ENCODE measurements at places on chromosomes 4 and X.

DNA sequence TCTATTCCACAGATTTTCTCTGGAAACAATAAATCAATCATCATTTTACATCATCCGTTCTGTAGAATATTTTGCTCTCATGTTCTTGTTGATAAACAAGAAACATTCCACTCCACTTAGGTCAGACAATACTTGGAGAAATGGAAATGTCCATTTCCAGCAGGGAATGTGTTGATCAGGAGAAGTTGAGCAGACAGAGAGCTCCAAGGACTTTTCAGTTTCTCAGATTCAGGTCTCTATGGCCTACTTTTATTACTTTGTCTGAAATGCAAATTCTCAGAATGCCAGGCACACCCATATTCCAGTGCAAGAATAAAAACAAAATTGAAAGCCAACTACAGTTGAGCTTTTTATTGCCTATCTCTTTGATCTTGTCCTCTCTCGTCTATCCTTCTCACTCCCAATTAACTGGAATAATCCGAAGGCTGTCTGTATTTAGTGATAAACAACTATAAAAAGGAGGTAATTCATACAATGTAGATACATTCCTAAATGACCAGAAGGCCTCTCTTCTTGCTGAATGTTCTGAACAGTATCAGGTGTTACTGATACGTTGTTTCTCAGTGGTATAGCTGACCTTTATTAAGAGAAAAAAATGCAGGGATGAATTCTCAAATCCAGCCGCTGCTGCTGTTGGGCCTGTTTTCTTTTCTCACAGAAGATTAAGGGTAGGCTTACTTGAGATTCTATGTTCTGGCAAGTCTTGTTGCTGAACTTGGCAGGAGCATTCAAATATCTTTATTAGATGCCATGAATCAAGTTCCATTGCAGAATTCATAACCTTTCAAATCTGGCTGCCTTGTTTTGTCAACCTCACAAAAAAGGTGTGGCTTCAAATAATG lies 72.1 kb downstream of the HPGD start:
- no peak for DNase-seq

- no peak for DNase-seq
These were observed 39.7 kb downstream of the CLDN2 start for GRCh38 chrX:106959901-106960300.

GRCh38 chr4:4668355-4669210 lies 126.7 kb upstream of the STX18 start:
- no peak for DNase-seq

- DNase-seq, result no peak
These were observed 132.7 kb upstream of the TTC29 start for GRCh38 chr4:147078362-147078761.

- no peak for DNase-seq
These were observed 73.3 kb downstream of the PRPS1 start for GRCh38 chrX:107701493-107702121.

DNA sequence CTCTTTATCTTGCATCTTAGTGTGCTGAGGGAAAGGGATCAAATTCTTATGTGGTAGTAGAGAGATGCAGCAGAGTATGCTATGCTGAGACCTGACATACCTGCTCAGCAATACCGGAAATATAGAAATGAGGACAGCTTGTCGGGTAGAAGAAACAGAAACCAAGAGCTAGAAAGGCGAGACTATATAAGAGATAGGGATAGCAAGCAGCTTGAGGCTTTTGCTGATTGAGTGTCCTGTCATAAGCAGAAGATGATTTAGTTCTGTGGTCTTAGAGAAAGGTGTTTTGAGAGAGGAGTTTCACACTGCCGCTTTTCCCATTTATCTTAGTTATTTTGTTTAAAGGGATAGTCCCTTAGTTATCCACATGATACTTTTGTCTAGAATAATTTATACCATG lies 31.7 kb downstream of the USP9X start:
- no peak for DNase-seq

DNA sequence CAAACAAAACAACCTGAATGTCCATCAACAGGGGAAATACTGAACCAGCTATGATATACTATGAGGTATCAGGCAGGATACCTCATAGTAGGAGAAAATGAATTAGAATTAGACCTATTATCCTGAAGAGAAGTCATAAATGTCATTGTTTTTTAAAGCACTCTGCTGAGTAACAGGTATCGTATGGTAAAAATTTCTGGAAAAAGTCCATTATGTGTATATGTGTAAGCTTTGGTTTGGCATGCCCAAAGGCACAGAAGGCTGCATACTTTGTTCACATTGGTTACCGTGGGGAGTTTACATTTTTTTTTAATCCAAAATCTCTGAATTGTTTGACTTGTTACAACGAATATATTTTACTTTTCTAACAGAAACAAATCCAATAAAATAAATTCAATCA lies 70.5 kb downstream of the RPS3A start:
- DNase-seq, result no peak

- no peak for DNase-seq
These were observed 199.0 kb downstream of the BANK1 start for GRCh38 chr4:101989551-101989950.

DNA sequence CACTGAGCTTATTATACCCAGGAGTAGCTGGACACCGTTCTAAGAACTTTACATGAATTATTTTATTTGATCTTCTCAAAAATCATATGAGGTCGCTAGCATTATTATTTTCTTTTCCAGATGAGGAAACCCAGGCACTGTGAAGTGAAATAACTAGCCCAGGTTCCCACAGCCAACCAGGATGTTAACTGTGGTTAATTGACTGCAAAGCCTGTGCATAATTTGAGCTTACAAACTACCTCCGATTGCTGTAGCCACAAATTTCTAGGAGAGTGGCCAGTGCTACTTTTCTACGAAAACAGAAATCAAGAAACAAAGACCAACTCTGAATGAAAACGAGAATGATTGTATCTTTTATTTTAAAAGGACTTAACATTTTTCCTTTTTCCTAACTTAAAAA lies 27.2 kb downstream of the SPRY1 start:
- DNase-seq, result no peak

DNA sequence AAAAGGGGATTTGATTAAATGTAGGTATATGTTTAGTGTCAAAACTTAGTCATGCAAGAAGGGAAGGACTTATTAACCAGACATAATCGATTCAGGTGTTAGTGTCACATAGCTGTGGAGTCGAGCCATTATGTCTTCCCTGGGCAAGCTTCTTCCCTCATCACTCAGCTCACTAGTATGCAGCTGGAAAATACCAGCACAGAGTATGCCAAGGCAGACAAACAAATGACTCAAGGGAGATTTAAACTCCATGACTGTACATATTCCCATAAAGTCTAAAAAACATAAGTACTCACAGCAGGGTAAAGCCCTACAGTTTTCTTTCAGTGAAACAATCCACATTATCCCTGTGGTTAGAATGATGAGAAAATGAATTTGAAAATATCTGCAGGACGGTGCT lies 304.5 kb downstream of the CBLL2 start:
- no peak for DNase-seq

DNA sequence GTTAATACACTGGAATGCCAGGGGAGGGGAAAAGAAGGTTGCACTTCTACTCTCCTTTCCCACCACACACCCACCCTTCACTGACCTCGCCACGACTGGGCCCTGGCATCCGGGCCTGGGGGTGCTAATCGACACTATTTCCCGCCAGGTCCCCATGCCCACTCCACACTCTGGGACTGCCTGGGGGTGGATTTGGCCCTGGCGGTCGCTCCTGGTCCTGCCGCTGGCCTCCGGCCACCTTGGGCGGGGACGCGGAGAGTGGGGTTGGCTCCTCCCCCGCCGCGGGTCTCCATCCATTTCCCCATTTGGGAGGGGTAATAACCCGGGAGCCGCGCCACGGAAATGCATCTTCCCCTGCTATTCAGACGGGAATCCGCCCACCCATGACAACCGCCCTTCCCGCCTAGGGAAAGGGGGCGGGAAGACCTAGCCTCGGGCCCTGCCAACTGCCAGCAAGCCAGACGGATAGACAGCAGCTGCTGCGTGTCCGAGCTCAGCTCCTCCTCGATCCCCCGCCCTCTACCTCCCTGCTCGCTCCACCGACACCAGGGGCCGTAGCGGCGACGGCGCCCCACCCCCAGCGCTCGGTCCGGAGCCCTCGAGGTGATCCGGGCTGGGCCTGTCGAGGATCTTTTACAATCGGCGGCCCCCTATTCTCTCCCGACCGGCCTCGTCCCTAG lies 78.1 kb downstream of the RLIM start:
- no peak for DNase-seq

GRCh38 chr4:151565583-151565982 lies 156.6 kb downstream of the FHIP1A start:
- no peak for DNase-seq

DNA sequence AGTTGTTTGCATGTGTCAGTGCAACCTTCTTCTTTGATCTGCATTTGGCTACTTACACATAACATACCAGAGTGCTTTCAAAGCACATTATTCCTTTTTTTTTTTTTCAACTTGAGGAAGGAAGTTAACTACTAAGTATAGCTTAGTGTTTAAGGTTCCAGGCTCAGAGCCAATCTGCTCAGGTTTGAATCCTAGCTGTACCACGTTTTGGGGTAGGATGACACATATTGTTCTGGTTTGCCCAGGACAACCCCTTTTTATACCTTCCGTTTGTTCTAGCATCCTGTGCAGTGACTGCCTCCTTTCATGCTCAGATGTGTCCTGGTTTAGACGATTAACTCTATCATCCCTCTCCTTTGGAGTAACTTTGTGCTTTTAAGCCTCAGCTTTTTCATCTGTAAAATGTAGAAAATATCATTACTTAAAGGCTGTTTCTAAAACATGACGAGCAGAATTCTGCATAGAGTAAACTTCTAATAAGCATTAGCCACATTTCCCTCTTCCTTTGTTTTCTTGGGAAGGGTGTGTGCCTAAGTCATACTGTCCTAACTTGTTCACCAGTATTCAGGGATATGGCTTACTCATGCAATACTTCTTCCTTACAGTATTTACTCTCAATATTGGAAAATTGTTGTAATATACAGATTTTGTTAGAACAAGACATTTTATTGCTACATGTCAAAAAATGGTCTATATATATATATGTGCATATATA lies 281.3 kb downstream of the C4orf33 start:
- DNase-seq, result no peak

DNA sequence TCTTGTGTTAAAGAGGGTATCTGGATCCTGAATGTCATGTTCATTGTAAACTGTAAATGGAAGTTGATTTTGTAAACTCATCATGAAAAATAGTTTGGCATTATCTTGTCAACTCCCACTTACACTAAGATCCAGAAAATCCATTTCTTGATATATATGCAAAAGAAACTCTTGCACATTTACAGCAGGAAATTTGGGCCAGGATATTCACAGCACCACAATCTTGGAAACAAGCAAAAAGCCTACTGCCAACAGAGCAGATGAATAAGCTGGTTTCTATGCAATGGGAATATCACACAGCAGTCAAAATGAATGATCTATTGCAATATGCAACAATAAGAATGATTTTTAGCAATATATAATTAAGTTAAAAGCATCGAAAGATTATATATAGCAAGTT lies 8.6 kb downstream of the GABRA4 start:
- DNase-seq, result no peak

GRCh38 chr4:2332976-2333319 lies 71.0 kb upstream of the MXD4 start:
- no peak for DNase-seq

DNA sequence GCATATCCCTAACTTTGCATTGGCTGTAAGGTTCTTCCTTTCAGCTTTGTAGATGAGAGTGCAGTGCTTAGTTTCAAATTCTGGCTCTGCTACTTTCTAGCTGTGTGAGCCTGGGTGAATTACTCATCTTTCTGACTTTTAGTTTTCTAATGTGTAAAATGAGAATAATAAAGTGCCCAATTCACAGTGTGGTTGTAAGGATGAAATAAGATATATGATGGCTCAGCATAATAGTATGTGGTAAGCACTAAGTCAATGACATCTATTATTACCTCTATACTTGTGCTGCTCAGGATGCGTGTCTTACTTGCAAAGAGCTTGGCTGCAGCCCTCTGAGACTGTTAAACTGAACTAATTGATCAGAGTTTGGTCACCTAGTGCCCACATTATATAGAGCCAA lies 30.6 kb upstream of the ETNPPL start:
- no peak for DNase-seq

DNA sequence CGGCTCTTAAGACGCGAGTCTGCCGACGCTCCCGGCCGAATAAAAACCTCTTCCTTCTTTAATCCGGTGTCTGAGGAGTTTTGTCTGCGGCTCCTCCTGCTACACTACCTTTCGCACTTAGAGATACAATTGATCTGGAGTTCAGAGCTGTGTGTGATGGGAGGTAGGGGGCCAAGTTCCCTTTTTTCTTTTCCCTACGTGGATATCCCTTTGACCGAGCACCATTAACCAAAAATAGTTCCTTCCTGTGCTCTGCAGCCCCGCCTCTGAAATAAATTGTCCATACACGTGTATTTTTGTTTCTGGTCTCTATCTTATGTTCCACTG lies 555 bp upstream of the PGM2 start:
- DNase-seq, result peak; percentile 28

DNA sequence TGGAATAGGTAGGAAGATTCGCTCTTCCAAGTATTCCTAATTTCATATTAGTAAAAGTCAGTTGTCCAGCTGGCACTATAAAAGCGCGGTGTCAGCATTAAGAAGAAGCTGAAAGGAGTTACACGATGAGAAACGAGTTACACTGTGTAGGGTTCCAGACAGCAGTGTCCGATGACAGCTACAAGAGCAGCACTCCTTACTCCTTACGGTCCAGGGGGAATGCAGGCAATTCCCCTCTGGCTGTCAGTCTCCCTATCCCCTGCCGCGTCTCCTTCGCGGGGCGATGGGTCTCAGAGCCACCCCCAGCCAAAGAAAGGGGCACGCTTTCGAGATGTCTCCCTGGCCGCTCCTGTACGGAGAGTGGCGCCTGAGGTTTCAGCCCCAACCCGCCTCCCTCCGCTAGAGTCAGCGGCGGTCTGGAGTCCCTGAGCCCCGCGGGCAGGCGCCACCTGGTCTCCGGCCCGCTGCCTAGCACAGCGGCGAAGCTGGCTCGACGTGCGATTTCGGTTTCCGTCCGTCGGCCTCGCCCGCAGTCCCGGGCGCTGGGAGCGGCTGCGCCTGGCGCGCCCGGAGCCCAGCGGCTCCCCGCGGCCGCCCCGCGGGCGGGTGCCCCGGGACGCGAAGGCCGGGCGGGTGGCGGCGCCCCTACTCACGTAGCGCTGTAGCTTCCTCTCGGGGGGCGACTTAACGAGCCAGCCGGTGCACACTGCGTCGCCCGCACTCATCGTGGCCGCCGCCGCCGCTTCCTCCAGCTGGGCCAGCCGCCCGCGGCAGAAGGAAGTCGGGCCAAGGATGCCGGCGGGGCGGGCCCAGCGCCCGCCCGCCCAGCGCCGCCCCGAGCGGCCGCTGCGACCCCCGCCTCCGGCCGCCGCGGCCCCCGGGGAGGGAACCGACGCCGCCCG lies at the start of gene GAB3:
GAB3 (minus strand) TSS at position 777 of the 902 bp plus-strand sequence; CDS start at position 725, 52 bp downstream.
- DNase-seq, result peak; percentile 65

GRCh38 chr4:111997785-111998184 lies 147.5 kb upstream of the FAM241A start:
- DNase-seq, result no peak

- DNase-seq, result no peak
These were observed 75.1 kb upstream of the USP9X start for GRCh38 chrX:41009850-41010846.

- DNase-seq, result no peak
These were observed 55.8 kb downstream of the SSX7 start for GRCh38 chrX:52598886-52599285.

Measured in DND-41 (cell line).